ENCODE measurements at places on chromosomes 6 and 20. TPM values are rescaled to one million over a fixed set of nuclear protein-coding genes. Genes with fewer than 3 reads are reported as not detected.

The IPCEF1 gene
- total RNA-seq: 0.26 TPM

DNA sequence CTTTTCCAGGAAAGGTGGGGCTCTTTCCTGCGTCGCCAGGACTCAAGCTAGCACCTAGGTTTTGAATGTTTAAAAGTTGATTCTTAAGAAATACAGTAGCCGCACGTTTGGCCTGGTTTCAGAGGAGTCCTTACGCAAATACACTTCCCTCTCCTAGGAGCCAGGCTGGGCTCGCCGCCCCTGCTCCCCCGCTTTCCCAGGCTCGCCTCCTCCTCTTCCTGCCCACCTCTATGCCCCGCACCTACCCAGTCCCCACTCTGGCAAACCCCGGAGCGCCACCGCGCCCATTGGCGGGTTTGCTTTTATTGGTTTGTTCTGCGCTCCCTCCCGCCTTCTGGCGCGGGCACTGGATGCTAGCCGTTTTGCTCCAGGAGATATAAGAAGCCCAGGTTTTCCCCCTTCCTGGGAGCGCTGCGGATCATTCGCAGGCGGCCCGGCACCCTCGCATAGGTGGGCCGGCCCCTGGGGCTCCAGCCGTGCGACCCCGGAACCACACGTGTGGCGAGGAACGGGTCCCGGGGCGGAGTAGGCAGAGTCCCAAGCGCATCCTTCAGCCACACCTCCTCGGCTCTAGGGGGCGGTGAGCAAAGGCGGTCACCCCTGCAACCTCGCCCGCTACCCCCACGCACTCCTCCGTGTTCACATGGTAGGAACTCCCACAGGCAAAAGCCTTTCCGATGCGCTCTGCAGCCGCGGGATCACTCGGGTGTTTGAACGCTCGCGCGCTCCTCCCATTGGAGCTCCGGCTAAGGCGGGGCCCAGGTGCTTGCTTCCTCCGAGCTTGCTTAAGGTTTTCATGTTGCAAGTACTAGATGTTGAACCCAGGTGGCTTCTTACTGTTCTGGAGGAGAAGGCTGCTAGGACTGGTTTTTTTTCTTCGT is 119.0 kb downstream of the RTN4IP1 start:
- DNase-seq: peak; percentile 59

DNA sequence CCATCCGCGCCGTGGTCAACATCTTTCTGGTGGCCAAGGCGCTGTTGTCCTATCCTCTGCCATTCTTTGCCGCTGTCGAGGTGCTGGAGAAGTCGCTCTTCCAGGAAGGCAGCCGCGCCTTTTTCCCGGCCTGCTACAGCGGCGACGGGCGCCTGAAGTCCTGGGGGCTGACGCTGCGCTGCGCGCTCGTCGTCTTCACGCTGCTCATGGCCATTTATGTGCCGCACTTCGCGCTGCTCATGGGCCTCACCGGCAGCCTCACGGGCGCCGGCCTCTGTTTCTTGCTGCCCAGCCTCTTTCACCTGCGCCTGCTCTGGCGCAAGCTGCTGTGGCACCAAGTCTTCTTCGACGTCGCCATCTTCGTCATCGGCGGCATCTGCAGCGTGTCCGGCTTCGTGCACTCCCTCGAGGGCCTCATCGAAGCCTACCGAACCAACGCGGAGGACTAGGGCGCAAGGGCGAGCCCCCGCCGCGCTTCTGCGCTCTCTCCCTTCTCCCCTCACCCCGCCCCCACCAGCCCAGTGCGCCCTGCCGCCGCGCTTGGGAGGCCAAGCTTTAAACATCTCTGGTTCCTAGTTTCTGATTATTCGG is 4.0 kb downstream of the SLC32A1 start:
- DNase-seq: no peak

DNA sequence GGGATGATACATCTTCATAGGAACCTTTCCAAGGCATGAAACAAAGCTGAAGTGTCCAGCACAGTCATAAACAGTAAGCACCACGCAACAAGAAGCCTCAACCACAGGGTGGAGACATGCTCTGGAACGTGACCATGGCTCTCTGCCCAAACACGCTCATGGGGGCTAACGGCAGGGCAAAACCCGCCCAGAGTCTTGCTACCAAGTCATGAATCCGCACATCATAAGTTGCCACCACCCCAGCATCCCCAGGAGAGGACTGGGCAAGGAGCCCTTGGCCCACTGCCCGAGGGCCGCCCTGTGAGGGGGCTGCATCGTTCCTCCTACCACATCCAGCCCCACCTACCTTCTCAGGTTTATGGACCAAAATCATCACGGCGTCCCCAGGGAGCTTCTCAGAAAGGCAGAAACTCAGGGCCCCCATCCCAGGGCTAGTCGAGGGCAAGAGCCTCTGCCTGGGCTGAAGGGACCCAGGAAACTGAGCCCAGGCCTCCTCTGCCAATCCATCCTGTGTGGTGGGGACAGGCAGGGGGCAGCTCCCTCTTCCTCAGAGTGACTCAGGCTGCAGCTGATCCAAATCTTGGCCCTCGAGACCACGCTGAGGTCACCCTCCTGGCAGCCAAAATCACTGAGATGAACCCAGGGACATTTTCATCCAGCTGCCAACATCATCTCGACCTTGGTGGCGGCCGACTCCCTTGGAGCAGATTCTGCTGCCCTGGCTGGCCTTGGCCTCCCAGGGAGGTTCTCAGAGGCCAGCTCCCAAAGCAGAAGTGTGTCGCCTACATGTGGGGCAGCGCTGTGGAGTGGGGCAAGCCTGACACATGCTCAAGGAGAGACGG is 42.6 kb downstream of the BMP7 start:
- DNase-seq: no peak

DNA sequence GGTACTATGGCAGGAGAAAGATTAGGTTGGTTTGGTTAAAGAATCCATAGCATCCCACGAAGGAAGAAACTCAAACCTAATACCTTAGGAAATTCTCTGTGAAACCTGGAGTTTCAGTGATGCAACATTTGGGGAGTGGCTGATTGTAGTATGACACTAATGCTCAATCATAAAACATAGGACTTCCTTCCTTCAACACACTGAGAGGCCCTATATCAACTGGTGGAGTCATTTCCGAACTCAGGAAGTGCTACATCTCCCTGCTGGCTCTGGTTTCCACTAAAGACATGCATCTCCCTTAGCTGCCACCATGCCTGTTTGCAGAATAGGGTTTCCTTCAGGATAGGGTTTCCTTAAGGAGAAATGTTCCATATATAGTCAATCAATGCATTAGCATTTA is 5.2 kb upstream of the MANEA start:
- DNase-seq: no peak

DNA sequence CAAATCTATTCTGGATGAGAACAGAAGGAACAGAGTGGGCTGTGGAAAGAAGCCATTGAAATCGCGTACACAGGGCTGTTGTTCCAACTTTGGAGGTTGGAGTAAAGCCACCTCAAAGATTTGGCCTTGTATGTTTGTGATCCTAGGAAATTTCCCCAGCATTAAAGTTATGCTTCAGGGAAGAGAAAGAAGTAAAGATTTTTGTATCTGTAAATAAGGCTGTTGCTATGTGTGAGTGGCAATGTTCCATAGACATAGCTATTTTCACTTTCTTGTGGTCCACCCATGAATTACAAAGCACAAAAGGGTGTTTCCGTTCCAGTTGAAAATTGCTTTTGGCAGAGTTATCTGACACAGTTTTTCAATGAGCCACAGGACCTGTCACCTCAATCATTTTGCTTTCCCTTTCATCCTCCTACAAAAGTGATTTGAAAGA is 321.3 kb downstream of the TFAP2B start:
- no peak for DNase-seq

- DNase-seq: peak; percentile 30
These were observed 32.2 kb downstream of the PRPH2 start for GRCh38 chr6:42690151-42690702.

All from fibroblast of lung (primary cell).